Glutamatergic neuron (in vitro differentiated cells): ENCODE measurements at places on chromosomes 12 and 14.

- no peak for DNase-seq
Observed at GRCh38 chr12:63403256-63403655, 252.3 kb upstream of the AVPR1A start.

DNA sequence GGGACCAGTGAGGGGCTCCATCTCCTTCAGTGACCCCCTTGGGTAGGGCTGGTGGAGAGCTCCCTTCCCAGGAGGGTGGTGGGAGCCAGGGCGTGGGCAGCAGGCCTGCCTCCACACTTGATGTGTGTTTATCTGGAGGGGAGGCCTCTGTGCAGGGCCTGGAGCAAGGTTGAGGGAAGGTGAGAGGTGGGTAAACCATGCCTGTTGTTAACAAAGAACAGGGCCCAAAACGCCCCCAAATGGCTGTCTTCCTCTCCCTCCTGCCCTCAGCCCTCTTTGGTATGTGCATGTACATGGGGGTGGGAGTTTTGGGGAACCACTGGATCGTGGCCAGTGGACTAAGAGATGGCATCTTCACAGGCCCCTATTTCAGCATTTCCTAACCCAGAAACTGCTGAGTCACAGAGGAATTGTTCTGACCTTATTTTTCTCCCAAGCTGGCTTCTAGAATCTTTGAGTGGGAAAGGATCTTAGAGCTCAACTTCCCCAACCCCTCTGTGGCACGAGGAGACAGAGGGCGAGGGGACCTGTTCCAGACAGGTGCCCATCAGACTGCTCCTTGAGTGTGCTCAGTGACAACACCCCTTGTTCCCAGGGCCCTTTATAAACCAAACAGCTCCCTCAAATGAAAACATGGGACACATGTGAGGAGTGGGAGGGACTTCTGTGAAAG, 3.6 kb downstream of the SLC48A1 start:
- DNase-seq: no peak

DNA sequence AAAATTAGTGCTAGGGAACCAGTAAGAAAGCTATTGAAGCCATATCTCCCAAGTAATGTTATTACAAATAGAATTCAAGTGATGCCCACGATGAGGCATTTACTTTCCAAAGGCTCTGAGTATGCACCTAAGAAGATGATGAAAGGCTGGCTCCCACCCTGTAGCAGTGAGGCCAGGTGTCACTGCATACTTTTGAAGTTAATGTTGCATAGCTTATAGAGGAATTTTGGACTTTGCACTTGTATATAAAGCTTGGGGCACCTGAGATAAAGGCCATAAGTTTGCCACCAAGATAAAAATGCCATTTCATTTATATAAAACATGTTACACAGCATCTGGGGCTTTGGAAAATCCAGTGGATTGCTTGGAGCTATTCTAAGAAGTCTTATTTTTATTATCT, 96.2 kb downstream of the PTPRB start:
- no peak for DNase-seq

GRCh38 chr14:58298477-58299400, at the start of gene ARID4A:
Gene ARID4A (plus strand): TSS chr14:58298555. CDS start chr14:58299855, 1,300 bp downstream.
- peak; percentile 74 for DNase-seq

- no peak for DNase-seq
Observed at GRCh38 chr14:81669308-81669707, 135.7 kb upstream of the SEL1L start.

DNA sequence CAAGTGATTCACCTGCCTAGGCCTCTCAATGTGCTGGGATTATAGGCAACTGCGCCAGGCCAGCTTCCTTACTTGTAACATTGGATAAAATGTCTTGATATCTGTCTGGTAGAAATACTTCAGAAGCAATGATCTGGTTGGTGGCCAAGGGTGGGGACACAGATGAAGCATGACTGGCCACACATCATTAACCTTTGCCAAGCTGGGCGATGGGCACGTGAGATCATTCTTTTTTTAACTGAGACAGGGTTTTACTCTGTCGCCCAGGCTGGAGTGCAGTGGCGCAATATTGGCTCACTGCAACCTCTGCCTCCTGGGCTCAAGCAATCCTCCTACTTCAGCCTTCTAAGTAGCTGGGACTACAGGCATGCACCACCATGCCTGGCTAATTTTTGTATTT, 31.1 kb downstream of the PLEKHH1 start:
- no peak for DNase-seq

- DNase-seq: no peak
Observed at GRCh38 chr12:49491823-49492222, 47.0 kb upstream of the KCNH3 start.

DNA sequence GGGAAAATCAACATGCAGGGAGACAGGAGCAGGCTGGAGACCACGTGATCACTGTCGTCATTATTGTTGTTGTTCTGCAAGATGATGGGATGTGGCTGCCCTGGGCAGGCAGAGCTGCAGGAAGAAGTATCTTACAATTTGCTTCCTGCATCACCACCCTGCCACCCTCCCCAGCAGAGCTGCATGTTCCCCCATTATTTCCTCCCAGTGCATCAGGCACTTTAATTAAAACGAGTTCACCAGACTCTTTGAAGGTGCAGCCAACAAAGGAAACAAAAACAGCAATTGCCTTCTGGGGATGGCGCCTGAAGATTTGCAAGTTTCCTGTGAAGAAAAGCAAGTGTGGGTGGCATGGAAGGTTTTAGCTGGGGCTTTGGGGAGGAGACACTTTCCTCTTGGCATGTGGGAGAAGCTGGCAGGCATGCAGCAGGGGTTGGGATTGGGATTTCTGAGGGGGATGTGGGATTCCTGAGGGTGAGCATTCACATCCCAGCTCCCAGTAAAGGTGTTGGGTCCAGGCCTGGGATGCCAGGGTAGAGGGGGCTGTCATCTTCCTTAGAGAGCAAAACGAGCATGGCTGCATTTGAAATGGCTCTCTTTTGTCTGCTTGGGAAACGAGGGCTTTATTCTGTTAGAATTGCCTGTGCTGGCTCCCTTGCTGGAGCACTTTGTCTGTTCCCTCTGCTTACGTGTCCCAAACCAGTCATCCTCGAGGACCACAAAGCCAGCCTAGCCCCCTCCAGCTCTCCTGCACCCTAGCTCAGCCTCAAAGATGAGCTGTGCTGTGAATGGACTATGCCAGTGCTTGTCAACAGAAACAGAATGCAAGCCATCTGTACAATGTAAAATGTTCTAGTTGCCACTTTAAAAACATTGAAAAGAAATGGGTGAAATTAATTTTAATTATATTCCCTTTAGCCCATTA, 11.5 kb upstream of the C14orf132 start:
- DNase-seq: no peak

DNA sequence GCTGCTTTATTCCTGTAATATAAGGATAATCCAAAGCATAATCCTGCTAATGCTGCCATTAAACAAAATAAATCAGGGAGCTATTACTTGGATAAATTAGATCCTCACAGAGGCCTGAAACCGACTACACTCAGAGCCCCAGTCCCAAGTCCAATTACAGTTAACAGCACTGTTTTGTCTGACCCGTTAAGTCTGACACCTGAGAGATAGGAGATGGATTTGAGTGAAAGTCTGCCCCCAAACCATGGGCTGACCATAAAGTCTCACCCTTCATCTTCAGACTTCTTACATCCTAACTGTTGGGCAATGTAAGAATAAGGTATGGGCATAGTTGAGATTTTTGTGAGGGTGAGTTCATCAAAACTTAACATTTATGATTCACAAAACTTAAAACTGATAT, 181.7 kb downstream of the PLCZ1 start:
- no peak for DNase-seq

- DNase-seq: no peak
Observed at GRCh38 chr12:131830914-131831571, 2.9 kb downstream of the MMP17 start.

- peak; percentile 26 for DNase-seq
Observed at GRCh38 chr12:79512068-79512467, 178.7 kb downstream of the PAWR start.

DNA sequence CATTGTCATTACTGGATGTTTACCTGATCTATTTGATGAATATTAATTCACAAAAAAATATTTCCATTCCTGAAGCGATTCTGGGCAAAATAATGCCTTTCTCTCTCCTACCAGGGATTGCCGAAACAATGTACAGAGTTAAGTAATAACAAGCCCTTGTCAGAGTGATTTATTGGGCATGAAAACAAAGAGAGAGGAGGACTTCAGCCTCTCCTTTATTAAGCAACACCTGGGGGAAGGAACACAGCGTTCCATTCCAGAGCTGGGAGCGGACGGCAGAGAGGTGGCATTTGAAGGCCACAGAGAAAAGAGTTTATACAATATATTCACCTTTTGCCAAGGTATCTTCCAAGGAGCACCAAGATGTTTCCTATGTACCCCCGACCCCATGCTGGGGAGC, 165.8 kb downstream of the KSR2 start:
- no peak for DNase-seq

DNA sequence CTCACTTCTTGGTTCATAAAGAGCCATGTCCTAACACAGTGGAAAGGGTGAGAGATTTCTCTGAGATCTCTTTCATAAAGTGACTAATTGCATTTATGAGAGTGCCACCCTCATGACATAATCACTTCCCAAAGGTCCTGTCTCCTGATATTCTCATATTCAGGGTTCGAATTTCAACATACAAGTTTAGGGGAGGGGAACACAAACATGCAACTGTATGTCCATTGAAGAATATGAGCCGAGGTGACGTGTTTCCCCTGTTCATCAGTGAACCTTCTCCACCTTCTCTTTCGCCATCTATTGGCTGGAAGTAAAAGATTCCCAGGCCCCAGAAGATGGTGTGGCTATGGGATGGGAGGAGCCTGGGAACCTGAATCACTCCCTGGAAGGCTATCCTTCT, 354.2 kb upstream of the ATP2B1 start:
- no peak for DNase-seq

DNA sequence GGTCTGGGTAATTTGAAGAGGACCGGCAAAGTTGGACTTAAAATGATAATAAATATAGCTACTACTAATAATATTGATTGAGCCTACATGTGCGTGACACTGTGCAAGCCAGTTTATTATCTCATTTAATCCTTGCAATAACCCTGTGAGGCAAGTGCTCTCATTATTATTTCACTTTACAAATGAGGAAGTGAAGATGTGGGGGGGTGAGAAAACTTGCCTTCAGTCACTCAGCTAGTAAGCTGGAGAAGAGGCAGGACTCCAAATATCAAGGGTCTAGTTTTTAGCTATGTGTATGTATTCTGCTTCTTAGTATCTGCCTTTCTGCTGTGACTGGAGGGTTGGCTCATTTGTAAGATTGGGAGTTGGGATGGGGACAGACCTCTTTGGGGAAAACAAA, 39.2 kb downstream of the NPAS3 start:
- no peak for DNase-seq

- no peak for DNase-seq
Observed at GRCh38 chr12:114400925-114401324, 5.0 kb downstream of the TBX5 start.

DNA sequence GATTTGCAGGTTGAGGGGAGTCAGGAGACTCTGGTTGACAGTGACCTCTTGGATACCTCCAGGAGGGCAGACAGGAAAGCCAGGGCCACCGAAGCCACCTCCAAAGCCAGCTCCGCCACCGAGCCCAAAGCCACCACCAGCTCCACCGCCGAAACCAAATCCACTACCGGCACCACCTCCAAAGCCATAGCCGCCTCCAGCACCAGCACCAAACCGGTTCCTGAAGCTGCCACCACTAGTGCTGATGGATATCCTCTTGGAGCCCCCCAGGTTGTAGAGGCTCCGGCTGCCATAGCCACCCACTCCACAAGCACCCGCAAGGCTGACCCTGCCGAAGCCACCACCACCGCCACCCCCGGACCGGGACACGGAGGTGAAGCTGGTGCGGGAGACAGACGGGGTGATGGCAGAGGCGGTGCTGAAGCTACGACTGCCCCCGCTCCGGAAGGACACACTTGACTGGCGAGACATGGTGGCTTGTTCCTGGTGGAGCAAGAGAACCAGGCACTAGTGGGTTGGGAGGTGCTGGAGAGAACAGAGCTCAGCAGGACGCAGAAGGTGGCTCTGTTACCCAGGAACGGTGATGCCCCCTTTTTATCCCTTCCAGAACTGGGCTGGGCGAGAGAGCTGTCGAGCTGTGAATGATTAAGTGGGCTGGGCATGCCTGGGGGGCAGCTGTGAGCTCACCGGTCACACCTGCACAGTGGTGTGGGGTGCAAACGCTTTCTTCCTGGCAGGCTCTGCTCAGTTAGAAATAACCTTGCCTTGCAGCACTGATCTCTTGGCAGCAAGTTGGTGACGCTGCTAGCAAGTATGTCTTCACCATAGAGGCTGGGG, at the start of gene KRT5:
KRT5 (minus strand) TSS at position 569 of the 837 bp plus-strand sequence; CDS start at position 471, 98 bp downstream.
- no peak for DNase-seq

GRCh38 chr12:93594766-93595311, 22.4 kb downstream of the SOCS2 start:
- DNase-seq: no peak

GRCh38 chr12:92530706-92531105, 172.1 kb upstream of the PLEKHG7 start:
- no peak for DNase-seq

DNA sequence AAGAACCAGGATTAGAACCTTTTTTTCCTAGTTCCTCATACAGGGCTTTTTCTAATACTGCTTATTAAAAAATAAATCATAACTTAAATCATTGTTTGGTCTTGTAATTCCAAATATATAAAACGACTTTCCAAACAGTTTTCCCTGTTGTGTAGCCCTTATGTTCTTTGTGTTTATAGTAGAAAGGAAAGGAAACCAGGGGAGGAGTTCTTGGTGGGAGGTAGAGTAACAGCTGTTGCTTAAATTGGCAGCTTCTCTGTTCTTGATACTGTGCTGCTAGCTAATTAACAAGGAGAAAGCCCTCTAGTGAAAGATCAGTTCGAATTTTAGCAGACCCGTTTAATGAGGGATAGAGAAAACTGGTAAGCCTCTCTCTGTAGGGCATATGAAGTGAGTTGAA, 15.0 kb downstream of the SRP54 start:
- DNase-seq: no peak

DNA sequence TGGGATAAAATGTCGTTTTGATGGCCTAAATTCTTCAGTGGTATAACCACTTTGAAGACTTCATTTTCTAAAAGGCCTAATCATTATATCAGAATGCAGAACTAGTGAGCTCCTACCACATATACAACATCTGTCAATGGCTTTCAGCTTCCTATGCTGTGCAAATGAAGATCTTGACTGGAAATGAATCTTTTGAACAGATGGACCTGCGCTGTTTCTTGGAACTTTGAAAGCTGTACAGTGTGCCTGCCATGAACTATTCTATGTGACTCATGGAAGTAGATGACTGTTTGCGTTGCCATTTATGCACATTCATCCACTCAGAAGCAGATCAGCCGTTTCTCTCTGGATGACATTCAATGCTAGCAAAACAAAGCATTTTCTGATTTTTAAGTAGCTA, 542.2 kb upstream of the USP15 start:
- DNase-seq: no peak
